ENCODE measurements at places on chromosomes 1 and 21. TPM values are rescaled to one million over a fixed set of nuclear protein-coding genes. Genes with fewer than 3 reads are reported as not detected.

GRCh38 chr1:243946946-243947345, 96.9 kb upstream of the AKT3 start:
- peak; percentile 36 for DNase-seq

- DNase-seq, result peak; percentile 61
Observed at GRCh38 chr1:224170748-224171478, 12.1 kb upstream of the DEGS1 start.

DNA sequence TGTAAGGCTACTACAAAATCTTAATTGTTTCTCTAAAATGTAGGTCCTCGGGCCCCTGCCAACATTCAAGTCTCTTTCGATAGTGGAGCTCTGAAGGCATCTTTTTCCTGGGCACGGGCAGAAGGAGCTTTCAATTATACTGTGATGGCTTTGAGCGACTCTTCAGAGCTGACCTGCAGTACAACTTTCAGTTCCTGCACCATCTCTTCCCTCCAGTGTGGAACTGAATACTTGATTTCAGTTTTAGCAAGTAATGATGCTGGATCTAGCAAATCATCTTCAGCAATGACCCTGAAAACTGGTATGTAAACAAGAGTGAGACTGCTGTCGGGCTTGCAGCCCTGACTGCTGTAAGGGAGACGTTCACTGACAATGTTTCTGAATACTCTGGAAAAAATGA, 9.6 kb downstream of the FNDC7 start:
- no peak for DNase-seq

DNA sequence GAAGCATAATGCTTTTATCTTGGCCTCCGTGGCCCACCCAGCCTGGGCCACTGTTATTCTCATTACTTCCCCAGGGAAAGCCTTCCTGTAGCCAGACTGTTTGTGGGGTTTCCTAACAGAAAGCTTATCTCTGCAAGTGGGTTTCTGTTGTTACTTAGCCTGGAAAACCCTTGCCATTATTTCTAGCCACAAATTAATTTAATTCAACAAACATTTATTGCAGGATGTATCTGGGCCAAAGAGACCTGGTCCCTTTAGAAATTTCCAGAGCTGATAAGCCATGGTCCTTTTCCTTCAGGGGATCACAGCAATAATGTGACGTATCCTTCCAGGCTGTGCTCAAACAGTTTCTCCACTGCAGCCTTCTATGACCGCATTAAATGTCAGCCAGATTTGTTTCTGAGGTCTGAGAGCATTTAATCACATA, 20.9 kb downstream of the TNN start:
- DNase-seq, result no peak

DNA sequence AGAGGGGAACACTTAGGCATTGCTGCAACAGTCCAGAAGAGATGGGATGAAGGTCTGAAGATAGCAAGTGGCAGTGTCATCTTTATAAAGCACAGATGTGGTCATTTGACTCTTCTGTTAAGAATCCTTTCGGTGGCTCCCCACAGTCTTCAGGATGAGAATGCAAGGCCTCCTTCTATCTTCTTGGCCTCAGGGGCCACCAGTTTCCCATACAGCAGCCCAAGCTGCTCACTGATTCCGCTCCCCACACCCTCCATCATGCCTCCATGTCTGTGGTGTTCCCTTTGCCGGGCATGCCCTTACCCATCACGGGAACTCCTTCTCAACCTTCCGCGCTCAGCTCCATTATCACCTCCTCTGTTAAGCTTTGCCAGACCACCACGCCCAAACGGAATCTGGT, 16.1 kb upstream of the MFSD2A start:
- no peak for DNase-seq

GRCh38 chr1:13766592-13767564, 66.9 kb downstream of the PRDM2 start:
- DNase-seq, result peak; percentile 93

- DNase-seq, result peak; percentile 44
Observed at GRCh38 chr21:37665230-37666024, 250.8 kb downstream of the KCNJ6 start.

DNA sequence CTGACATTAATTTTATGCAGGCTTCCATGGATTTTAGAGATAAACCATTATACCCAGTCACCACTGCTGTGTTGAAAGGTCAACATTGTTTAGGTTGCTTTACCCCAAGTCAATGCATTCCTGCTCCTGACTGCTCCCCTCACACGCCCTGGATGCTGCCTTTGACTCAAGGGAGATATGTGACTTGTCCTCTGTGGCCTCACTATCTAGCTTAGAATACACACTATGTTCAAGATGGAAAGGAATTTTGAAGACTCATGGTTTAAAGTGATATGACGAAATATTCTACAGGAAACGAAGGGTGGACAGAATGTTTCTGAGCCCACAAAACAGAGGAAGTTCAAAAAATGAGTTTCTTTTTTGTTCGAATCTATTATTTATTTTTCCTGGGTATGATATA, 170.4 kb upstream of the NR5A2 start:
- no peak for DNase-seq

DNA sequence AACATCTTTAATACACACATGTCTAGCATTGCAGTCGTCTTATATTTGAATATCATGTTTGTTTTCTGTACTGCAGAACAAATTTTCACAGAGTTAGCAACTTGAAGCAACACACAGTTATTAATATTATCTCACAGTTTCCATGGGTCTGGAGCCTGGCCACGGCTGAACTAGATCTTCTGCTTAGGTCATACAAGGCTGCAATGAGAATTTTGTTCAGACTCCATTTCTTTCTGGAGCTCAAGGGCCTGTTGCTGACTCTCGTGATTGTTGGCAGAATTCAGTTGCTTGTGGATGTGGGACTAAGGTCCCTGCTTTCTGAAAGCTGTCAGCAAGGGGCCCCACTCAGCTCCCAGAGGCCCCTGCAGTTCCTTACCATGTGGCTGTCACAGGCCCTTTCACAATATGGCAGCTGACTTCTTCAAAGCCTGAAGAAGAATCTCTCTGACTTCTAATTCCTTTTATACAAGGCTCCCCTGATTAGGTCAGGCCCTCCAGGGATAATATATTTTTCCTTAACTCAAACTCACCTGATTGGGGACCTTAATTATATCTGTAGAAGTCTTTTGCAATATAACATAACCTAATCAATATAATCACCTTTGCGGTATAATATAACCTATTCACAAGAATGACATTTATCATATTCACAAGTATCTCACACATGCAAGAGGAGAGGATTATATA, 296.3 kb downstream of the NFIA start:
- DNase-seq, result no peak

DNA sequence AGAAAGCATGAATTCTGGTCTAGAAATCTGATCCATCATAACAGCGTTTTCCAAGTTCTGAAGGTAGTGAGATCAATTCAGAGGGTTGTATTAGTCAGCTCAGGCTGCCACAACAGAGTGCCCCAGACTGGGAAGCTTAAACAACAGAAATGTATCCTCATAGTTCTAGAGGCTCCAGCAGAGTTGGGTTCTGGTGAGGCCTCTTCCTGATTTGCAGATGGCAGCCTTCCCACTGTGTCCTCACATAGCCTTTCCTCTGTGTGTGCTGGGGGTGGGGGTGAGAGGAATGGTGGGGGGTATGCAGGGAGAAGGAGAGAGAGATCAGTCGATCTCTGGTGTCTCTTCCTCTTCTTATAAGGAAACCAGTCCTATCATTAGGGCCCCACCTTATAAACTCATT, 15.1 kb downstream of the ZBTB8B start:
- no peak for DNase-seq

DNA sequence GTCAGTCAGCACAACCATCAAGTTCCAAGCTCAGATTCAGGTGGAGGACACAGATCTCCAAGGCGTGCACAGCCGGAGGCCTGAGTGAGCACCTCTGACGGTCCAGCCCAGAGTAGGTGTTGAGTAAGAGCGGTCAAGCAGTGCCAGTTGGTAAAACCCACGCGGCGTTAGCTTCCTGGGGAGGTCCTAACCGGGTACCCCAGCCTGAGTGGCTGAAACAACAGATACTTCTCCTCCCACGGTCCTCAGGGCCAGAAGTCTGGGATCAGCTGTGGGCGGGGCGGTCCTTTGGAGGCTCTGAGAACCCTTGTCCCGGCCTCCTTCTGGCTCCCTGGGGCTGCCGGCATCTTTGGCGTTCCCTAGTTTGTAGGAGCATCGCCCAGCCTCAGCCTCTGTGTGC, 94.4 kb downstream of the PRDM16 start:
- no peak for DNase-seq

DNA sequence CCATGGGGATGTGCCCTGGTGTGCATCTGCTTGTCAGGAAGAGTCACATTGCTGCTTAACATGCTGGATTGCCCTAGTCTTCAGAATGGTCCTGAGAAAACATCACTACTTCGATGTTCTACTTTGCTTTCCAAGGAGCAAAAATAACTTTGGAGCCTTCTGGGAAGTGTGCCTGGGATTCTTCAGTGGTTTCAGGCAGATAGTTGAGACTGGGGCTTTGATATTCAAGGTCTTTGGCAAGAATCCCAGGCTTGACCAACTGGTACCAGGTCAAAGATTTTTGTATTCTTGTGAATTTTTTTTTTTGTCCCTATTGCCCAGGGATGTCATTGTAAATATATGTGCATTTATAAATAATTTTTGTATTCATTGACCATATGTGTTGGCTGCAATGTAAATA, 51.4 kb downstream of the LRIG2 start:
- DNase-seq, result no peak

DNA sequence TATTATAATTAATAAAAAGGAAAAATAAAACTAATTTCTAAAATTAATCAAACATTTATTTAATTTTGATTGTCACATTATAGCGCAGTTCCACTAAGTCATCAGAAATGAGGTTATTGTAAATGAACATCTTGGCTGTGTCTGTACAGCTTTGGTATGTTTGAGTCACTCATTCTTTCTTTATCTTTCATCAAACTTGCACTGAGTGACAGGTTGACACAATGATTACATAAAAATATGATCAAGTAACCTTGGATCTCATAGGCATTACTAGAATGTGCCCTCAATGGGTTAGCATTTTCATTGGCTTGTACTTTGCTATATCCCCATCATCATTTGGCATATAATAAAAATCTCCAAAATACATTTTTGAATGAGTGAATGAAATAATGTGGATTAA, 1353.2 kb upstream of the ADGRL2 start:
- DNase-seq, result peak; percentile 27

GRCh38 chr1:222876182-222876581, 61.3 kb downstream of the DISP1 start:
- DNase-seq, result no peak

LHX4 gene
- 0.04 TPM for total RNA-seq

PGLYRP3 gene
- total RNA-seq, result not detected

RHOU gene
- total RNA-seq, result 0.17 TPM

PRAMEF1 gene
- total RNA-seq, result not detected

TTC34 gene
- 1.2 TPM for total RNA-seq

TTC22 gene
- 21.8 TPM for total RNA-seq

SPATA21 gene
- not detected for total RNA-seq

PPP1R12B gene
- 2.0 TPM for total RNA-seq

CADM3 gene
- total RNA-seq, result not detected

COL24A1 gene
- total RNA-seq, result 0.17 TPM

Data from PC-3 (cell line).